ENCODE measurements at places on chromosomes 6 and 20.
A peak's percentile ranks its signal among the peaks of the same experiment; 100 is the strongest.

- DNase-seq, result no peak
Measured at GRCh38 chr20:3631534-3631933, 31.7 kb downstream of the GFRA4 start.

GRCh38 chr6:122838060-122838780 is 49.2 kb downstream of the SMPDL3A start:
- DNase-seq, result no peak

DNA sequence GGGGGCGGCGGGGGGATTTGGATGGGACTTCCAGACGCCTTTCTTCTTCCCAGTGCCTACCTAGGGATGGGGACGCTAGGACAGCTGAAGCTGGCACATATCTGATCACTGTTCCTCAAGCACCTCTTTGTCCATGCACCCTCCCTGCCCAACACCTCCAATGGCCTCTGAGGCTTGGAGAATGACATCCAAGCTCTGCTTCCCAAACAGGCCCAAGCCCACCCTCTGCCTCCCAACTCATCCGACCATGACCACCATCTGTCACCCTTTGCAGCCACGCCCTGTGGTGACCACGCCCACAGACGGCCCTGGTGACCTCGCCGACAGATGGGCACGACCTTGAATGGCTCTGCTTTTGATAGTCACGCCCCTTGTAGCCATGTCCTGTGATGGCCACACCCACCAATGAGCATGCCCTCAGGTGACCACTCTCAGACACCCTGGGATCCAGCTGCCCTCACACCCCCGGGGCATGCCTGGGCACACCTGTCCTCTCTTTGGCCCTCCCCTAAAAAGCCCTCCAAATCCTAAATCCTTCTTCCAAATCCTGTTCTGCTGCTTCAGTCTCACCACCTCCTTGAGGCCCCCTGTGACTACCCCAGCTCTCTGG is 51.0 kb downstream of the SSR1 start:
- peak; percentile 39 for DNase-seq

DNA sequence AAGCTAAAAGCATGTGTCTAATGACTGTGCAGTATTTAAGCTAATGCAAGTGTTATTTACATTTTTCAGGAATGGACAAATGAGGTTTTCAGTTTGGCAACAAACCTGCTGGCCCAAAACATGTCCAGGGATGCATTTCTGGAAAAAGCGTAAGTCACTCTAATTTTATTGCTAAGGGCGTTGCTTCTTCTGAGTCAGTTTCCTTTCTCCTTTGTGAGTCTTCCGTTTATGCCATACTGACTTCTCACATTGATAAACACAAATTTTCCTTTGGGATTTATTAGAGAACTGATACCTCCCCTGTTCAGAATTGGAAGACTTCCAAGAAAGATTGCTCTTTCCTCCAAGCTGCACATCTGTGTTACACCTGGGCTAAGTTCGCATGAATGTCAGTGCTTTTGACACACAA is 422.9 kb upstream of the PLCB4 start:
- no peak for DNase-seq

- no peak for DNase-seq
Measured at GRCh38 chr6:137832110-137832509, 34.9 kb upstream of the TNFAIP3 start.

DNA sequence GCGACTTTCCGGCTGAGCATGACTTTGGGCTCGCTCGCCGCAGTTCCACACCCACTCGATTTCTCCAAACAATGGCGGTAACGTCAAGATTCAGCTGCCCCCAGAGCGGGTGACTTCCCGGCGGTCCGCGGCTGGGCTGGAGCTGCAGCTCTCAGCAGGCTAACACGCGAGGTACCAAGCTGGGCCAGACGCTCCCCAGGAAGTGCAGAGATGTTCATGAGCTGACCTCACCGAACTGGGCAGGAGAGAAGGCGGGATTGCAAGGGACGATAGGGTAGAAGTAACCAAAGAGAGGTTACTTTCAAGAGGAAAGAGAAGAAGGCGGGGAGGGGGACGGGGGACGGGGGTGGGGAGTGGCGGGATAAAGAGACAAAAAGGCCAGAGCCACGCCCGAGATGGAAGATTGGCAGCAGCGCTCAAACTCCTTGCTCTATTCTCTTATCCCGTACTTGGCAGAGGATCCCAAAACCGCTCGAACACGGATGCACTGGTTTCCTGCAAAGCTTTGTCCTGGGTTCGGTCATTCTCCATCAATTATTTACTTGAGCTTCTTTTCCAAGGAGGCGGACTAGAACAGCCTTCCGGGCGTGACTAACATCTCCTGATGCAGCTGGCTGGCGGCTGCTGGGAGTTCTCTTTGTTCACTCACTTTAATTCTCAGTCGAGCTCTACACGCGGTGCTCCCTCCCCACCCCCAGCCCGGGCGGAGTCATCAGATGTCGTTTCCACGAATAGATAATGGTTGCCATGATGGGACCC is at the start of gene MTCL3:
TSS of gene MTCL3 (minus strand) at position 626 of the 759 bp plus-strand sequence.
- no peak for DNase-seq

DNA sequence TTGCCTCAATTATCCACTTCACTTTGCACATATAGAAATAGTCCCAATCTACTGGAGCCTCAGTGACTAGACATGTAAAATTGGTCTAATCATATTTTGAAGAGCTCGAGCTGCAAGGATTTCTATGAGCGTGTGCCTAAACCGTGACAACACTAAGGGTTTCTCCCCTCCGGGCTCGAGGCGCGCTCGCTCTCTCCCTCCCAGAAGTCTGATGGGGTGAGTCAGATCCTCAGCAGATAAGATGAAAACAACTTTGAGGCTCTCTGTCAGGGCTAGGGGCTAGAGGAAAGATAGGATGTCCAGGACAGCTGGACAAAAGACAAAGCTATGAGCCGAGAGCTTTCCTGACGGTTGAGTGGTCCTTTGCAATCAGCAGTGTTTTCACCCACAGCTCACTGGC is 16.8 kb downstream of the GNAS-AS1 start:
- DNase-seq, result no peak

- no peak for DNase-seq
Measured at GRCh38 chr6:83824831-83825230, 28.3 kb upstream of the RIPPLY2 start.

GRCh38 chr20:43925801-43926200 is 11.1 kb downstream of the TOX2 start:
- DNase-seq, result no peak

DNA sequence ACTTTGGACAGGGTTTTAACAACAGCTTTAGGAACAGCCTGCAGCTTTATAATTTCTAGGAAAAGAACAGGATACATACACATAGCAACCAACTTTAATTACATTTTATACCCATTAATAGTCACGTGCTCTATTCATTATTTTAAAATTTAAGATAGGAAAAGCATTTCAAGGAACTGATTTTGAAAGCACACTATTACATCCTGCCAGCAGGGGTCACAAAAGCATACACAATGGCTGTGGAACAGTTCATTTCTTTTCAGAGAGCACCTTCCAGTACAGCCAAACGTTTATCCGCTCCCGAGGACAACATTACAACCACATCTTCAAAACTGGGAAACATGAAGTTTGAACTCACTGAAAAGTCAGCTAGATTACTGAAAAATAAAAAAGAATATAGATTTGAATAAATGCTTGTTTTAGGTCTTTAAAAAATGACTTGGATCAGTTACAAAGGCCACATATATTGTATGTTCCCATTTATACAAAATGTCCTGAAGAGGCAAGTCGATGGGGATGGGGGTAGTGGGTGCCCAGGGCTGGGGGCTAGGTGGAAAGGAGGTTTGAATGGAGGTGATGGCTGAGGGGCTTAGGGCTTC is 104.6 kb upstream of the EXOC2 start:
- no peak for DNase-seq

DNA sequence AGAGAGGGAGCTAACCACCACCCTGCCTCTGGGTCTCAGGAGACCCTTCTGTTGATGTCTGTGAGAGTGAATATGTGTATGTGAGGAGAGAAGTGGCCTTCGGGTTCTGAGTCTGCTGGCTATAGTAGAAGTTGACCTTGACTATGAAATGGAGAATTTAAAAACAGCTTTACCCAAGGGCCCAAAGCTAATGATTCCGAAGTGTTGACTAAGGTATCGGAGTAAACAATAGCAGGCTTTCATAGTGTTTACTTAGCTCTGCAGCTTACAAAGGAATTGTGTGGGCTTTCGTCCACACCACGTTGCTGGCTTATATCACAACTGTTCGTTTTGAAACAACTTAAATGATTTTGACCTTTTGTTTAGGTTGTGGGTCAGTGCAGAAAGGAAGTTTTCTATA is 126.5 kb upstream of the JAG1 start:
- no peak for DNase-seq

DNA sequence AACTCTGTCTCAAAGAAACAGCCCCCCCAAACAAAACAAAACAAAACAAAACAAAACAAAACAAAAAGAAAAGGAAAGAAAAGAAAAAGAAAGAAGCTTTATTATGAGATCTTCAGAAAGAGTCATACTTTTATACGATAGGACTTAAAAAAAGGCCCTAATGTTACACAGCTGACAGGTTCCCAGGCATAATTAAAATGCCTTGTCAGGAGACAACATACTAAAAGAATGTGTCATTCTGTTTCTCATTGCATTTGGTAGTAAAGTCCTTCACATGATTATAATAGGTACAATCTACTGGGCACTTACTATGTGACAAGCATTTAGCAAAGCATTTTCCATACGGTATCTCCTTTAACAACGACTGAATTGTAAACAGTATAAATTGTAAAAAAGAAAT is 36.4 kb upstream of the RPN2 start:
- no peak for DNase-seq

DNA sequence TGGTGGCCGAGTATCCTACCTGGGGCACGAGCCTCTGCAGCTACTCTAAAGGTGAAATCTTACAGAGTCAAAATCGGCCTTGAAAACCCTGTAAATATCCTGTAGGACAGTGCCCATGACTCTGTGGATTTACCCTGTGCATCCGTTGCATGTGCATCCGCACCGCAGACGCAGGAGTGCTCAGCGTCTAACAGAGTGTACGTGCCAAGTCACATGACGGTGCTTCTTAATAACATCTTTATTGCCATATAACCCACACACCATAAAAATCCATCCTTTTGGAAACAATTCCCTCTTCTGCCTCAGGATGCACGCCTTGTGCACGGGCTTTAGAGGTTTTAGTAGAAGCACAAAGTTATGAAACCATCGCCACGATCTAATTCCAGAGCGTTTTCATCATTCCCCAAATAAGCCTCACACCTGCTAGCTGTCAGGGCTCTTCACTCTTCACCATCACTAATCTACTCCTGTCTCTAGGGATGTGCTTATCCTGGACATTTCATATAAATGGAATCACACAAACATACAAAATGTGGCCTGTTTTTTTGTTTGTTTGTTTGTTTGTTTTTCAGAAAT is 384.5 kb upstream of the SULF2 start:
- DNase-seq, result no peak

DNA sequence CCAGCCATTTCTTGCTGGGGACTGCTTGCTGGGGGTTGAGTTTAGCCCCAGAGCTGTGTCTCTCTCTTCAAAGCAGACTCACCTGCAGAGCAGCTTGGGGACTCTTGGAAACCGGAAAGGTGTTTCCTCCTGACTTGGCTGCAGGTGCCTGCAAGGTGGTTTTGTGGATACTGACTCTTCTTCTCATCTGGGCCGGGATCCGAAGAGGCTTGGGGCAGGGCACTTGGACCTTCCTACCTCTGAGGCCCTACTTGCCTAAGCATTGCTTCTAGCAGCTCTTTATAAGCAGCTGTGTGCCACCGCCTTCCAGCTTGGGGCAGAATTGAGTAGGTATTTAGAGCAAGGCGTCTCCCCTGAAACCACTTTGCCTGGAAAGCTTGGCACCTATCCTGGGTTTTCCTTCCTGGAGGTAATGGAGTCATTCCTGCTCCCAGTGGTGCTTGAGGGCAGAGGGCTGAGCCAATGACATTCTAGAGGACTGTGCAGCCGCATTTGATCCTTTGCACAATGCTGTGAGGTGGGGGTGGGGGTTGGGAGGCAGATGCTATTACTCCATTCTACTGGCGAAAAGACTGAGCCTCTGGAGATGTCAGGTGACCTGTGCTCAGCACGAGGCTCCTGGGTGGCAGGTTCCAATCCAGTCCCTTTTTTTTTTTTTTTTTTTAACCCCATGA is 3.4 kb upstream of the CTSZ start:
- DNase-seq, result no peak

GRCh38 chr6:27076116-27076515 is 171.4 kb upstream of the PRSS16 start:
- DNase-seq, result no peak

DNA sequence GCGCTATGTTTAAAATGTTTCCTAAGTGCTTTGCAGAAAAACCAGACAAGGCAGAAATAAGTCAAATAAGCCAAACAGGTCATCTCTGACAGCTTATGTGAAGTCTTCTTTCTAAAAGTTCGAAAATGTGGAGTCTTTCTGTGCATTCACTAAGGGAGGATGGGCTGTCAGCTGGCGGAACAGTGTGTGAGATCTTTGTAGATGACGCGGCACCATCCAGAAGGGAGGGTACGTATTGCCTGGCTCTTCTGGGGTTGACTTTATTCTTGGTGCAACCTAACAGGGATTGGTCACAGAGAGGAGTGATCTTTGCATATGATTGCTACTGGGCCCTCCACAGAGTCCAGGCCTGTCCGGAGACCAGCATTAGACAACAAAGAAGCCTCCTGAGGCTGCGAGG is 114.5 kb upstream of the EDN1 start:
- no peak for DNase-seq

DNA sequence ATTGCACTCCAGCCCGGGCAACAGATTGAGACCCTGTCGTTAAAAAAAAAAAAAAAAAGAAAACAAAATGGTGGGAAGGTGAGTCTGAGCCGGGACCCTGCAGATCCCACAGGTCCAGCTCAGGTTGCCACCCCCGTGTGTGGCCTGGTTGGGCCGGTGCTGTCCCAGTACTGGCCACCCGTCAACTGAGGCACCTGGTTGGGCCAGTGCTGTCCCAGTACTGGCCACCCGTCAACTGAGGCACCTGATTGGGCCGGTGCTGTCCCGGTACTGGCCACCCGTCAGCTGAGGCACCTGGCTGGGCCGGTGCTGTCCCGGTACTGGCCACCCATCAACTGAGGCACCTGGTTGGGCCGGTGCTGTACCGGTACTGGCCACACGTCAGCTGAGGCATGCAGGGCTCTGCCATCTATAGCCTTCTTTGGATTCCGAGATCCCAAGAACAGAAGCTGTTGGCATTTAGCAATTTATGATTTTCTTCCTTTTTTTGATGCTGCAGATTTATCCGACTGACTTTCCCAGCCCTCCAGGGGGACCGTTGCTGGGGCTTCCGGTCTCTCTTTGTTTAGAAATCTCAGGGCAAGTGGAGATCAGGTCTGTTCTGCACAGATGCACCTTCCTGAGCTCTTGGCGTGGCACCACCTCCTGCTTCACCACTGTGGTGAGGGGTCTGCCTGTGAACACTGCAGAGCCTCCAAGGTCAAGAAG is 113.8 kb downstream of the SYCP2 start:
- DNase-seq, result no peak

DNA sequence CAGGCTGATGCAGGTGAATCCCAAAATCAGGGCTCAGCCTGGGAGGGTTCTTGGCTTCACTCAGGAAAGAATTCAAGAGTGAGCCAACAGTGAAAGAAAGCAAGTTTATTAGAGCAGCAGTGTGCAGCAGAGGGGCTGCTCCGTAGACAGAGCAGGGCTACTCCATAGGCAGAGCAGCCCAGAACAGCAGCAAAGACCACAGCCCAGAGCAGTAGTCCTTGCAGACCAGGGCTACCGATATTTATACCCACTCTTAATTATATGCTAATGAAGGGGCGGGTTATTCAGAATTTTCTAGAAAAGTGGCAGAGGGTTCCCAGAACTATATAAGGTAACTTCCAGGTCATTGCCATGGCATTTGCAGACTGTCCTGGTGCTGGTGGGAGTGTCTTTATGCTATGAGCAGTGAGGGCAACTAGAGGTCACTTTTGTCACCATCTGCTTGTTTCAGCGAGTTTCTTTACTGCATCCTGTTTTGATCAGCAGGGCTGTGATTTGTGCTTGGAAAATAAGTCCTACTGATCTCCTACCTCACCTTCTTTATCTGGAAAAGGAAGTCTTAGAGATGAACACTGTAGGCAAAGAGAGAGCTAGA is 39.8 kb upstream of the PTPN1 start:
- no peak for DNase-seq
